ENCODE measurements at places on chromosomes 3 and 15.

DNA sequence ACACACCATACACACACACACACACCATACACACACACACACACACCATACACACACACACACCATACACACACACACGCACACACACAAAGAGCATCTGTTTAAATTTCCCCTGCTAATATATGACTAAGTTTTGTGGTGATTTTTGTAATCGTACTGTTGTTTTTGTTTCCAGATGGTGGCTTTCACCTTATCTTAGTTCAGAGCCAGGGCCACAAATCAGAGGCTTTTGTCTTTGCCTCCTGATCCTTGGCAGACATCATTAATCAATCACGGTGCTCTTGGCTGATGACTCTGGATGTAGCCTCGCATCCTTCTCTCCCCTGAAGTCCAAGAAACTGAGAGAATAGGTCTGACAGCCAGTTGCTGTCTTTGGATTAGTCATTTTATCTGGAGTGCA, 52.1 kb downstream of the EDEM1 start:
- peak; percentile 40 for DNase-seq

GRCh38 chr3:30232142-30232541, 374.3 kb upstream of the TGFBR2 start:
- peak; percentile 92 for DNase-seq

- no peak for DNase-seq
Measured at GRCh38 chr15:34754171-34754601, 612 bp downstream of the GJD2 start.

DNA sequence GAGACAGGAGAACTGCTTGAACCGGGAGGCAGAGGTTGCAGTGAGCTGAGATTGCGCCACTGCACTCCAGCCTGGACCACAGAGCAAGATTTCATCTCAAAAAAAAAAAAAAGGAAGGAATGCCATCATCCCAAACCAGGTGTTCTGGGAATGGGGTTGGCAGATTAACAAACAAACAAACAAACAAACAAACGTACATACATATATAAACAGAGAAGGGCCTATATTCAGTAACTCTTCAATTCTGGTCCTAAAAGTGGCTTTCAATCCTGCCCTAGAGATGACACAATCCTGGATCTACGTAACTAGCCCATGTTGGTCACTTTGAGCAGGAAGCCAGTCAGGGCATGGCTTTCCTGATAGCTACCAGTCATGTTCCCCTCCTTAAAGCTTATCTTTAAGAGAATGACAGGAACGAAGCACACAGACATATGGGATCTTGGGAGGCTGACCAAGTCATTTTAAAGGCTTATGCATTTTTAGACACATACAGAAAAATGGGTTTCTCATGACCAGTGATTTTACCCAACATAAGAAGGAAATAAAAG, 29.9 kb upstream of the RAB11A start:
- DNase-seq, result no peak

- DNase-seq, result no peak
Measured at GRCh38 chr15:76151599-76151974, 91.8 kb downstream of the TMEM266 start.

DNA sequence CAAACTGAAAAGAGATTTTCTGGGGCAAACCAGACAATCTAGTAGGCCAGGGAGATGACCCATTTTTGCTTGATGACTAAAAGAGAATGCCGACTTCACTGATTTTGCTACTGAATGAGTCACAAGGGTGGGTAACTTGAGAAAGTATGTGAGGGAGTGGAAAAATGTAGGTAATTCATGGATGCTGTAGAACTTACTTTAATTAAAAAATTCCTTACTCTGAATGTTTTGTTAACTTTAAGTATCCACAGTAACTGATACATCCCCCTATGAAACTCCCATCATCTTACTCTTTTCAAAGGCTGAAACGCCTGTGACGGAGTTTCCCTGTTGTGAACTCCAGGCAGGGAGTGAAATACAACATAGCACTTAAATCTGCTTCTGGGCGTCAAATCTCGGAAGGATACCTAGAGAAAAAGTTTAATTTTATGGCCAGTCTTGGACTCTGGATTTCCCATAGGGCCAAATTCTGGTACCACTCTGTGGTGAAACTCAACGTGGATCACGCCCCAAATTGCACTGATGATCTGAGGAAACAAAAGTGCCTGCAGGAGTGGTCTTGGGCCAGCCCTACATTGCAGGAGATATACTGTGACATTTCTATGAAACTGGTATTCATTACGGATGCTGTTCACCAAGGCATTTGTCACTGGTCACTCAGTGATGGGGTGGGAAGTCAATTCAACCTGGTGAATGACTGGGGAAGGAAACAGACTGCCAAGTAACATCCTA, 24.0 kb downstream of the GOLIM4 start:
- DNase-seq, result peak; percentile 91

DNA sequence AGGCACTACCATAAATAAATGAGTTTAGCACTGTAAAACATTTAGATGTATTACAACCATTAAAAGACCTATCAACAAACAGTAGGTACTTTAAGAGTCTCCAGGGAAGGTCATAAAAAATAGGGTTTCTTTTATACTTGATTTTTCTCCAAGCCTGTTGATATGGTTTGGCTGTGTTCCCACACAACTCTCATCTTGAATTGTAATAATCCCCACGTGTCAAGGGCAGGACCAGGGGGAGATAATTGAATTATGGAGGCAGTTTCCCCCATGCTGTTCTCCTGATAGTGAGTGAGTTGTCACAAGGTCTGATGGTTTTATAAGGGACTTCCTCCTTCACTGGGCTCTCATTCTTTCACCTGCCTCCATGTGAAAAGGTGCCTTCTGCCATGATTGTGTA, 468.9 kb upstream of the UBE2E2 start:
- no peak for DNase-seq

- no peak for DNase-seq
Measured at GRCh38 chr15:70017801-70018200, 79.9 kb downstream of the TLE3 start.

DNA sequence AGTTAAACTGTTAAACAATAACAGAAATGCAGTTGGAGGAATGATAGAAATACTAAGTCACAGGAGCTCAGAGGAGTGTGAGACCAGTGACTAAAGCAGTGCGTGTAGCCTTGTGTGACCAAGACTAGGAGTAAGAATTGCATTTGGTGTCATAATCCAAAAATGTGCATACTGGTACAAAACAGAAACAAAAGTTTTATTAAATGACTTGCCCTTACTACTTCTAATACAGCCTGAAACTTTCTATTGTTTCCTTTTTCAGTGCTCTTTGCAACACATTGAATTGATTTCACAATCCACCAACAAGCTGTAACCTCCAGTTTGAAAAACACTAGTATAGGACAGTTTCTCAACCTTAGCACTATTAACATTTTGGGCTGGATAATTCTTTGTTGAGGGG, 17.1 kb downstream of the SNX1 start:
- DNase-seq, result peak; percentile 83

GRCh38 chr3:114400371-114400770, 106.5 kb downstream of the TIGIT start:
- DNase-seq, result no peak

DNA sequence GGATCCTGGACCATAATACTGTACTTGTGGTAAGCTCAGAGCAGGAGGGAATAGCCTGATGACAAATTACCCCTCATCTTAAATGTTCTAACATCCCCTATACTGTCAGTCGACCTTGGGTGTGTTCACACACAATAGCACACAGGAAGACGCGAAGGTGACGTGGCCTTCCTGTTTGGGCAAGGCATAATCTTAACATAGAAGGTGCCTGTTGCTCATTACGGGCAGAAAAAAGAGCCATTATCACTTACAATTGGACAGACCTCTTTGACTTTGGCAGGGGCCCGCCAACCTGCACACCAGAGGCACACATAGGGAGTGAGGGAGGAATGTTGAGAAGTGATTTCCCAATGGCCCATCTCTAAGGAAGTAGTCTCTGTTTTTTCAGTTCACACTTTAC, 144.2 kb downstream of the ANO10 start:
- DNase-seq, result no peak

- no peak for DNase-seq
Measured at GRCh38 chr3:138919325-138919724, 27.6 kb downstream of the FOXL2 start.

- DNase-seq, result no peak
Measured at GRCh38 chr15:66224946-66225345, 28.6 kb downstream of the MEGF11 start.

GRCh38 chr3:152039887-152040286, 166.4 kb downstream of the SUCNR1 start:
- no peak for DNase-seq

DNA sequence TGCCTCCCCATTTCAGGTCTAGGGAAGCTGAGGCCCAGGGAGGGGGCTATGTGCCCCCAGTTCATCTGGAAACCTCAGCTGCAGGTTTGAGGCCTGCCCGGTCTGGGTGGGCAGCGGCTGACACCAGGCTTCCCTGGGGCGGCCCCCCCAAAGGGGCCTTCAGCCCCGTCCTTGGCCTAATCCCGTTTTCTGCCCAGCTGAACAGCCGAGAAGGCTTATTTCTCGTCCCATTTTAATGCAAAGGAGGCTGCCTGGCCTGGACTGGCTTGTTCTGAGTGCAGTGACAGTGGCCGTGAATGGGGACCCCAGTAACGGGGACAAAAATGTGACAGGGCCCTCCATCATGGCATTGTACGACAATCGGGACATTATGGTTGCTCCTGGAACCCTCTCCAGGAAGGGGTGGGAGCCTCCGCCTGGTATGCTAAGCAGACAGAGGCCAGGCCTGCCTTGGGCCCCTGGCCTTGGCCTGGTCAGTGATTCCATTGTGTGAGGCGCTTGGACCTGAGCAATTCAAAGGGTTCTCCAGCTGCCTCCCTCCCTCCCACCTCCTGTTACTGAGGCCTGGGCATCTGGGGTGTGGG, 93.9 kb downstream of the WNT7A start:
- no peak for DNase-seq
